ENCODE measurements at places on chromosomes 6 and 20.

GRCh38 chr6:30325150-30325872 lies 1.4 kb upstream of the TRIM39 start:
- DNase-seq, result peak; percentile 38

- DNase-seq, result no peak
Measured at GRCh38 chr6:135113860-135114259, 59.2 kb upstream of the HBS1L start.

GRCh38 chr6:82248273-82248735 lies 760 bp upstream of the IBTK start:
- peak; percentile 24 for DNase-seq

DNA sequence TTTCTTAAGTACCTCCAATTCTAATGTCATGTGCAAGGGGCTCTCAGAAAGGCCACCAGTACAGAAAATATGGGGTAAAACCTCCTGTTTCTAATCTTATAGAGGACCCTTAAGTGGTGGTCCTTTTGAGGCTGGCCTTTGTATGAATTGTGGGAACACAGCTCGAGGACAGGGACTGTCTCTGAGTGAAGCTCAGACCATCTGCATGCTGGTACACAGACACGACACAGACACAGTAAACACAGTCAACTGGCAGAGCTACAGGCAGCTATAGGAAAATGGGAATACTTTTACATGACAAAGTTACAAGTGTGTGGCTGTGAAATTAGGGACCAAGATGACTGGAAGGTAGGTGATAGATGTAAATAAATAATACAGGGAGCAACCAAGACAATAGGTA lies 143.9 kb upstream of the PREP start:
- no peak for DNase-seq

GRCh38 chr6:35213824-35214756 lies at the start of gene SCUBE3:
SCUBE3 (plus strand) TSS chr6:35213956; CDS start chr6:35214419, 463 bp downstream.
- DNase-seq, result peak; percentile 55

- no peak for DNase-seq
Measured at GRCh38 chr6:55578537-55579363, at the start of gene HMGCLL1. HMGCLL1 (minus strand) TSS chr6:55579192; CDS start chr6:55579055, 137 bp downstream.

GRCh38 chr6:131635384-131636340 lies 1.4 kb upstream of the ENPP3 start:
- DNase-seq, result no peak

- DNase-seq, result no peak
Measured at GRCh38 chr20:37123441-37123840, 27.6 kb upstream of the RBL1 start.

DNA sequence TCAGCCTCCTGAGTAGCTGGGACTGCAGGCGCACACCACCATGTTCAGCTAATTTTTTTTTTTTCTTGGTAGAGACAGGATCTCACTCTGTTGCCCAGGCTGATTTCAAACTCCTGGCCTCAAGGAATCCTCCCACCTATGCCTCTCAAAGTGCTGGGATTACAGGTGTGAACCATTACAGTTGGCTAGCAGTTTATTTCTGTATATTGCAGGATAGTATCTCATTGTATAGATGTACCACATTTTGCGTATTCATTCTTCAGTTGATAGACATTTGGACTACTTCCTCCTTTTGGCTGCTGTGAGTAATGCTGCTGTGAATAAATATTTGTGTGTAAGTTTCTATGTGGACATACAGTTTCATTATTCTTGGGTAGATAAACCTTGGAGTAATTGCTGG lies 32.9 kb downstream of the ASXL1 start:
- no peak for DNase-seq

GRCh38 chr6:128516514-128516898 lies 3.9 kb downstream of the PTPRK start:
- no peak for DNase-seq

- DNase-seq, result no peak
Measured at GRCh38 chr6:156395276-156395675, 381.9 kb upstream of the ARID1B start.

- DNase-seq, result no peak
Measured at GRCh38 chr6:39021779-39022178, 26.8 kb upstream of the GLP1R start.

DNA sequence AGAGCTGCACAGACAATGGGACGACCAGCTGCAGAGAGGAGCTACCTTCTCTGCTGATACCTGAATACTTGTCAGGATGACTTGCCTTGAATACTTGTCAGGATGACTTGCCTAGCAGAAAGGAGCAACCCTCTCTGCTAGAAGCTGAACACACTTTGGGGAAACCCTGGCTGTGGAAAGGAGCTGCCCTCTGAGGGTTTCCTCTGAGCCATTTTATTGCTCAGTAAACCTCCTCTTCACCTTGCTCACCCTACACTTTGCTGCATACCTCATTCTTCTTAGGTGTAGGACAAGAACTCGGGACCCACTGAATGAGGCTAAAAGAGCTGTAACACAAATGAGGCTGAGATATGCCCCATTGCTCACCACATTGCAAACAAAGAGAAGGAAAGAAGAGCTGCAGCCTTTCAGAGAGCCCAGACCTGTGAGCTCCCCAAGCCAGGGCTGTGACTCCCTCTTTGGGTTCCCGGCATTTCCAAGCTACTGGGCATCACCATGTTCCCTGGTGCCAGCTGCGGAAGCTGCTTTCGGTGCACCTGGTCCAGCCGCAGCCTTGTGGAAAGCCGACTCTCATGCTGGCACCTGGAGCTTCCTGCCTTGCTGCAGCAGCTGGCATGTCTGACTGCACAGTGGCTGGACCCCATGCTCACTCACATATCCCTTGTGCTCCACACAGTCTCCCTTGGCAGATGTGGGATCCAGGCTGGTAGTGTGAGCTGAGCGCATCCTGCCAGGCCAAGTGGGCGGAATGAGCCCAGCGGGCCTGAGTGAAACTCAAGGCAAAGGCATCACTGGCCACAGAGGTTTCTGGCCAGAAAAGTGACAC lies 106.7 kb upstream of the AHI1 start:
- no peak for DNase-seq

DNA sequence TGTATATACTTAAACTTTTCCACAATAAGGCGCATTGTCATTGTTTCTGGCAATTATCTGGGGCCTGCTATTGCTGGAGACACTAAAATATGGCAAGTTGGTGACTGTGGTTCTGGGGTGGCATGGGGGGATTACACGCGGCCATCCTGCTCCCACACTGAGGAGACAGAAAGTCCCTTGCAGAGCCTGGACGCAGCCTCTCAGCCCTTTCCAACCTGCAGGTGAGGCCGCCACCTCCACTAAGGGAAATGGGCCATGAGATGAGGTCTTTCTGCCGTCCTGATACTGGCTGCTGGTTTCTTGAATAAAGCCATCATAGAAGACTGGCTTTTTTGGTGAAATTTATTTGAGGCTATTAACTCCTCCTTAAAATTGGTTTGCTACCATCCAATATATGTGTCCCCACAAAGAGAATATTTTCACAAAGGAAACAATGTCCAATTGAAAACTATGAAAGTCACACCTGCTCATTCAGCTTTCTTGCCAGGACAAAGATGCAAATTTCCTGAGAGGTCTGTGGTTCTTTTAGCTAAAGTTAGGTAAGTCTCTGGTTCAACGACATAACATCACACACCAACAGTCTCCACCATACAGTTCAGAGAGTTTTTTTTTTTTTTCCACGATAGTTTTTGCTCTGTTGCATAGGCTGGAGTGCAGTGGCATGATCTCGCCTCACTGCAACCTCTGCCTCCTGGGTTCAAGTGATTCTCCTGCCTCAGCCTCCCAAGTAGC lies 13.0 kb downstream of the TXNDC5 start:
- DNase-seq, result no peak

DNA sequence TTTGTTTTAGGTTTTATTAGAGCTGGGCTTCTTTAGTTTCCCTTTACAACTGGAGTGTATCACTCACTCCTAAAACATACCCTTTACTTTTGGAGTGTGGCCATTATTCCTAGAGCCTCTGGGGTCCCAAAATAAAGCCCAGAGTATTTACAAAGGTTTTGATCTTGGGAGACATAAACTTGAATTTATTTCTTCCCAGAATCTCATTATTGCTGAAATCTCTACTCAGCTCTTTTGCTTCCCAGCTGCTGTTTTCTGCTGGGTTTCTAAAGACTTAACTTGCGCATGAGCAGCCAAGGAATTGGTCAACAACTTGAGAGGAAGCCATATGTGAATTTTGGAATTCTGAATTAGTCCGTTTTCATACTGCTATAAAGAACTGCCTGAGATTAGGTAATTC lies 94.5 kb upstream of the NRSN1 start:
- no peak for DNase-seq

- DNase-seq, result peak; percentile 63
Measured at GRCh38 chr6:1527073-1527457, 82.7 kb upstream of the FOXC1 start.

DNA sequence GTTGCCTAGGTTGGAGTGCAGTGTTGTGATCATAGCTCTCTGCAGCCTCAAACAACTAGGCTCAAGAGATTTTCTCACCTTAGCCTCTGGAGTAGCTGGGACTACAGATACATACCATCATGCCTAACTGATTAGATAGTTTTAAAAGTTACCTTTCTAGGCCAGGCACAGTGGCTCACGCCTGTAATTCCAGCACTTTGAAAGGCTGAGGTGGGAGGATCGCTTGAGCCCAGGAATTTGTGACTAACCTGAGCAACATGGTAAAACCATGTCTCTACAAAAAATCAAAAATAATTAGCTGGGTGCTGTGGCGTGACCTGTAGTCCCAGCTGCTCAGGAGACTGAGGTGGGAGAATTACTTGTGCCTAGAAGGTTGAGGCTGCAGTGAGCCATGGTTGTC lies 41.2 kb downstream of the SLC17A5 start:
- no peak for DNase-seq

GRCh38 chr6:8589941-8590729 lies 154.8 kb upstream of the SLC35B3 start:
- DNase-seq, result no peak

GRCh38 chr6:153092082-153093013 lies 38.7 kb downstream of the RGS17 start:
- DNase-seq, result peak; percentile 79

- DNase-seq, result no peak
Measured at GRCh38 chr20:32894711-32895355, 36.1 kb downstream of the EFCAB8 start.

GRCh38 chr6:28898710-28898965 lies 25.1 kb downstream of the TRIM27 start:
- no peak for DNase-seq
